ENCODE measurements at places on chromosomes 12 and 14.
A peak's percentile ranks its signal among the peaks of the same experiment; 100 is the strongest.

- no peak for DNase-seq
Measured at GRCh38 chr12:65867394-65867793, 43.1 kb downstream of the HMGA2 start.

DNA sequence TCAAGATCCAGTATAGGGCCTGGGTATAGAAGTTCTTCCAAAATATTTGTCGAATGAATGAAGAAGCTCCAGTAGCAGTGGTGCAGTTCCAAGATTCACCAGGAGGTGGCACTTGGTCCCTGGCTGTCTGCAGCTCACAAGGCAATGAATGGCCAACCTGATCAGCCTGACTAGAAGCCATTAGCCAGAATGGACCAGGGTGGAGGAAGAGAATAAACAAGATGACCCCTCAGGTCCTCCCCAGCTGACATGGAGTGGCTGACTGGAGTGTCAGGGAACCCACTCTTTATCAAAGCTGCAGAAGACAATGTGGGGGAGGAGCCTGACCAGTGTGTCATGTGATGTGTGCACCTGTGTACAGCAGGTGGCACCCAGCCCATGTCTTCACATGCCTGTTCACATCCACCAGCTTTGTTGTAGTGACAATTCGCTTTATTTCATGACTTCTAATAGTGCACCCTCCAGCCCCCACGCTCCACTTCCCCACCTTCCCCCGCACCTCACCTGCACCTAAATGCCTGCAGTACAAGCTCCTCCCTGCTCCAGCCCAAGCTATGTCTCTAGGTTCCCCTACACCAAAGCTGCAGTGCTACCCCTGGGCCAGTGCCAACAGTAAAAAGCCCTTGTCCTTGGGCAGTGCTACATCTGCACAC is 3.0 kb downstream of the LTBP2 start:
- peak; percentile 74 for DNase-seq

DNA sequence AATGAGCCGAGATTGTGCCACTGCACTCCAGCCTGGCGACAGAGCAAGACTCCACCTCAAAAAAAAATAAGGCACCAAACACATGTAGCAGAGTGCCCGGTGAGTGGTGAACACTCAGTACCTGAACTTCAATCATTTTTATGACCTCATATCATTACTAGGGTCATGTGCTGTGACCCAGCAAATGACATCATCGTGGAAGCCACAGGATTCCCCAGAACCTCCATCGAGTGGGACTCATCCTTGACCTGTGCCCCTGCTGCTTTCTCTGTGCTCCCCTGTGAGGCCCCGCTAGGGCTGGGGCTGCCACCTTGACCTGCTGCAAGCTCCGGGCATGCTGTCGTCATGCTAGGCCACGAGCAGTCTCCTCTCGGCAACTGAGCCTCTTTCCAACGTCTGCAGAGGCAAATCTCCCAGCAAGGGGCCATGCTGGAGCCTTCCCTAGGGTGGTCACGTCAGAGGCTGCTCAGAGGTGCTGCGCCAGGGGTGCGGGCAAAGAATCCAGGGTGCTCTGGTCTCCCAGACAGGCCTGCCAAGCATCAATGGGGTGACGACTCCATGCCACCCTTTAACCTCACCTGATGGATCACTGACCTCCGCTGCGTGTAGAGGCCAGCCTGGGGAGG is 18.5 kb downstream of the GLTP start:
- DNase-seq = no peak

GRCh38 chr12:114794049-114794558 is 110.1 kb upstream of the TBX3 start:
- DNase-seq = no peak

DNA sequence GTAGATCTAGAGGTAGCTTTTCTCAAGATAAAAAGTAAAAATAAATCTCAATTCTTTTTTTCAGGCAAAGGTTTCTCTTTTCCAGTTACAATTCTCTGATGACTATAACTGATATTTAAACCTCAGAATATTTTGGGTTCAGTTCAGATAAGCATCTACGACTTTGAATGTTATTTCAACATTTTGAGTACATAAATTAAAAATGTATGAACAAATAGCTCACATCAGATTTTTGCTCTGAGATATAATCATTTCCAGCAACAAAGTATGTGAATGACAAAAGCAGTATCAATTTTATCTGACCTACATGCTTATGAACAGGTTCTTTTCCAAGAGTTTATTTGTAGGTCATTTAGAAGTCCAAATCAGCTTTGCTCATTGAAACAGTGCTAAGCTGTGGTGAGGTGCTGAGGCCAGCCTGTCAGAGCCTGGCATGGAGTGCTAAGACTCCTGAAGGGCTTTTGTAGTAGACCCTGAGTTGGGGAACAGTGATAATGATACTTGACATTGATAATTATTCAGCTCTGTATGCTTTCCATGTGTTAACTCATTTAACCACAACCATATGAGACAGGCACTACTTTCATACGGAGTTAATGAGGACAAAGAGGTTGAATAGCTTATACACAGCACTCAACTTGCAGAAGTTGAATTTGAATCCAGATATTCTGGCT is 205.0 kb upstream of the DCN start:
- no peak for DNase-seq

DNA sequence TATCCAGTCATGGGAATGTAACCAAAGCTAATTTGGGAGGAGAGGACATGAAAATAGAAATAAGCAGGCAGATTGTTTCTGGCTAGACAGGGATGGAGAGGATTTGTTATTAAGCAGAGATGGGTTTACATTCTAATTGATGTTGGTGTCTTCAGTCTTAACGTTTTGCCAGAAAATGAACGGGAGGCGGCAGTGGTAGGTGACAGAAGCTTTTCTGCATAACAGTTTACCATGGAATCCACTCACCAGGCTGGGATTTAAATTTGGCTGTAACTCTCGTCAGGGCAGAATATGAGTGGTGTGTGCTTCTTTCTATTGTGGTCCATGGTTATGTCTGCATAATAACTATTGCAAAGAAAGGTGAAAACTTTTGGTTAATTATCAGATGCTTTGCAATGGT is 50.2 kb upstream of the OTX2 start:
- no peak for DNase-seq

DNA sequence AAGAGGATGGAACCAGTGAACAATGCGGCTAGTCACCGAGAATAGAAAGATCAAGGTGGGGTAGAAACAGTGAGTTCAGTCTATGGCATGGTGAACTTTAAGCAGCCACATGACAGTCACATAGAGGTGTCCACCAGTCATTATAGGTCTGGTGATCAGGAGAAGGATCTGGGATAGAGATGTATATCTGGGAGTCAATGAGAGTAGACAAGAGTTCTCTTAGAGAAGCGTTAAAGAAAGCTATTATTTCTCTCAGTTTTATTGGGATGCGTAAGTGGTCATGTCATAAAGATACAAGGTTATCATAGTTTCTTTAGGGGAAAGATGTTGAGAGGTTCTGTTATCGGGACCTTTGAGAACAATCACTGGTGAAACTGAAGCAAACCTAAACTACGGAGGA is 136.1 kb upstream of the SLC38A2 start:
- DNase-seq = no peak

DNA sequence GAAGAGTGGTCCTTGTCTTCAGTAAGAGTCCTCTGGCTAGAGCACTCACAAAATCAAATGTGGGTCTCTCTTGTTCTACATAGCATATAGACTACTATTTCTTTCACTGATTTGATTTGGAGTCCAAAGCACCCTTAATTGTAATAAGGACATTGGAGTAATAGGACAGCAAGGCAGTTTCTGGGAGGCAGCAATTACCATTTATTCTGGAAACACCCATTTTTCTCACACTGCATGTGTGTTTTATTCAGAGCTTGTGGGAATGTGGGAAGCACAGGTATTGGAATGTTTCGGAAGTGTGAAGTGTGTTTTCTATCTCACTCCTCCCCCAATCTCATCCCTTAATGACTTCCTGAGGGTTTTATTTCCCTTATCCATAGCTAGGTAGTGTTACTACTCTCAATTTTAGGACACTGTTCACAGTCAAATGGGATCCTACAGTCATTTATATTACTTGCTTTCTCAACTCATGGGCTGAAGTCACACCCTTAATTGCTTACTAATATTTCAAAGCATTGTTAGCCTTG is 20.2 kb downstream of the PCBP2 start:
- DNase-seq = no peak

DNA sequence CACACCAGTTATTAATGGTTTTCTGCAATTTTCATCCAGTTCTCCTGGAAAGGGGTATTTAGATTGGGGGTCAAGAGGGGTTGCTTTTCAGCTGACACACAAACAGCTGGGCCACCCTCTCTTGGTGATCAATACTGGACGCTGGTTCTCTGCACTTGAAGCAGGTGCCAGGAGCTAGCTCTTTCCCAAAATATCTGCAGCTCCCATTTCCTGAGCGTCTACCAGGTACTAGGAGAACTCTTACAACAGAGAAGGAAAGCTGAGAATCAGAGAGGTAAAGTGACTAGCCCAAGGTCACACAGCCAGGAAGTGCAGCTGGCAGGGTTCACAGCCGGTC is 1.2 kb downstream of the TESC start:
- no peak for DNase-seq

DNA sequence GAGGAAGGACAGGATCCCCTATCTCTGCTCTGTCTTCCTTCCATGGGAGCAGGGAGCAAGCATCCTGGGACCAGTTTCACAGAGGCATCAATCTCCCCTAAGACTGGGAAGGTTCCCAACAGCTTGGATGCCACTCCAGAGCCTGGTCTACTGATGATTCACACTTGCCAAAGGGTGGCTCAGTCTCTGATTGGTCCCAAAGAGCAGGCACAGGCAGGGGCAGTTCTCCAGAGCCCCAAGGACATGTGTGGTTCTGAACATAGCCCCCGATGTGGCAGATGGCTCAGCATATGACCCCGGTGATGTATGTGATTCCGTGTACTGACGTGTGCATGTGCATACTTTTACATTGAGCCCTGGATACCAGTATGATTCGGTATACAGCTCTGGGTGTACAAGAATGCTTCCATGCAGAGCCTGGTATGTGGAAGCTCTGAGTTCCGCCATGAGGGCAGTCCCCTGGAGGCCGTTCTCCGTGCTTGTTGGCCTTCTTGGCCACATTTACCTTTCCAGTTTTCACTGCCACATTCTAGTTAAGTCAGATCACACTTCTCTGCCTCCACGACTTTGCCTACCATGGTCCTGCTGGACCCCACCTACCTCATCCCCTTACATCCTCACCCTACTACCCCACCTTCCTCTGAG is 21.2 kb downstream of the ITGA7 start:
- DNase-seq = no peak

GRCh38 chr12:59088673-59089072 is 168.4 kb upstream of the LRIG3 start:
- no peak for DNase-seq

DNA sequence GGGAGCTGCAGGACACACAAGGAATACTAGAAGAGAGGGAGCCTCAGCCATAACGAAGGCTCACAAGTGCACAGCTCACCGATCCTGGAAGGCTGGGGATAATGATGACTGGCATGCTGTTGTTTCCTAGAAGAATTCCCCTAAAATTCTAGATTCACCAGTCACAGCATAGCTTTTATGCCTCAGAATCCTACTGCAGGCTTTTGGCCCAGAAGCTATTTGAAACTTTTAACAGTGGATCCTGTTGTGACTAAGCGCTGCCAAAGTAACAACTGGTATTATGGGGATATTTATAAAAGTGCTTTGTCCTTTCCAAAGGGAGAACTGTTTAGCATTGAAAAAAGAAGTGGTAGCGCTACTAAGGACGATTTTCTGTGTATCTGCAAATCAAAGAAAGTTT is 214.1 kb upstream of the PELI2 start:
- DNase-seq = no peak

- DNase-seq = no peak
Measured at GRCh38 chr14:65211341-65211987, 109.1 kb upstream of the MAX start.

GRCh38 chr12:108214486-108214885 is 85.4 kb downstream of the WSCD2 start:
- DNase-seq = no peak

- DNase-seq = no peak
Measured at GRCh38 chr14:33692762-33693161, 258.1 kb downstream of the EGLN3 start.

DNA sequence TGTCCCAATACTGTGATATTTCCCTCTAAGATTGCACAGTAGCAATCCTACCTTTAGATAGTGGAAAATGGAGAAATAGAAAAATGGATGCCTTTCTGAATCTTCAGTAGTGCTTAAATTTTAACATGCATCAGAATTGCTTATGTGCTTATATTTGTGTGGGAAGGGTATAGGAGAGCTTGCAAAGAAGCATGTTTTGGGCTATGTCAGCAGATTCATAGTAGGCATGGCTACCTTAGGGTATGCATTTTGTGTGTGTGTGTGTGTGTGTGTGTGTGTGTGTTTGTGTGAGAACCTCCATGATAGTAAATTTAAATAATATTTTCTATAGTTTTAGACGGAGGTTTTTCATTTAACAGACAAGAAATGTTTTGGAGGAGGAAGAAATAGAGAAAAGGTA is 38.3 kb downstream of the NEUROD4 start:
- no peak for DNase-seq

- no peak for DNase-seq
Measured at GRCh38 chr12:5584412-5585175, 152.7 kb downstream of the NTF3 start.

- DNase-seq = no peak
Measured at GRCh38 chr12:127928615-127929571, 338.1 kb upstream of the TMEM132C start.

DNA sequence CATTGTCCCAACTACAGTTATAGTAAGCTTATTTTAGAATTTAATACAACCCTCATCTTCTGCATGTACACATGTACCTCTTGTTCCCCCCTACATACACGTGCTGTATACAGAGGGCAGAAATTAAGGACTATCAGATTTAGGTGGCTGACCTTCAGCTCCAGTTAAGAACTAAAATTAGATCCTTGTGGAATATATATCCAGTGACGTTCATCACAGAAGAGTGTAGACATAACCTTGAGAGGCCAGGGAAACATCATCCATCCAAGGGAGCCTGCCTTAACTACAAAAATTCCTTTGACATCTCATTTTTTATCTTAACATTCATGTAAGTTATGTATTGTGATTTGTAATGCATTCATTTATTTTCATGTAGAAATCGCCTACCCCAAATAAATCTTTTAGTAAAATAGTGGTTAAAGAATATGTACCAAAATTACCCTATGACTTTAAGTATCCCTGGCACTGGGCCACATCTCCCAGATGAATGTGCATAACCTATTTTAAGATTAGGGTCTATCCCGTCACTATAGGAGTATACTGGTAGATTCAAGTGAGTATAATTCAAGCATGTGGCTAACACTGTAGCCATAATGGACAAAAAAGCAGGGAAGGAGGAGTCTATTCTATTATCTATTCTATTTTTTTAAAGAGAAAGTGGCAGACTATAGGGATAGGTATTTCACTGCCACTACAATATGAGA is 27.5 kb downstream of the RIC8B start:
- no peak for DNase-seq

DNA sequence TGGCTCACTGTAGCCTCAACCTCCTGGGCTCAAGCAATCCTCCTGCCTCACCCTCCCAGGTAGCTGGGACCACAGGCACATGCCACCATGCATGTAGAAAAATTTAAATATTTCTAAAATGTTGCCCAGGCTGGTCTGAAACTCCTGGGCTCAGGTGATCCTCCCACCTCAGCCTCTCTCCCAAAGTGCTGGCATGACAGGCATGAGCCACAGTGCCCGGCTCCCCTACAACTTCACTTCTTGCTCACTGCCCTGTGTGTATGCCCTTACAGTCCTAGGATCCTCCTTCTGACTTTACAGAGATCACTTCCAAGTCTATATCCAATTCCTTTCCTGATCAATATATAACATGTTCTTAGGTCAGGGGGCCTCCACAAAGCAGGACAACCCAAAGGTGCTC is 23.8 kb upstream of the CREBL2 start:
- no peak for DNase-seq

GRCh38 chr14:65249471-65250161 is 147.3 kb upstream of the MAX start:
- DNase-seq = no peak

- no peak for DNase-seq
Measured at GRCh38 chr14:41490323-41490722, 116.4 kb upstream of the LRFN5 start.

Data from stimulated activated CD4-positive, alpha-beta T cell treated with anti-CD3 and anti-CD28 coated beads, Interleukin-1b, Interleukin-23, amount 100 ng/mL, for 24 hours (primary cell).